HL-60 (cell line): ENCODE measurements at places on chromosomes 7 and 10.

- peak; percentile 5 for DNase-seq
These were observed 352.0 kb downstream of the PCLO start for GRCh38 chr7:82810558-82811259.

- no peak for DNase-seq
These were observed 41.1 kb upstream of the NUPR2 start for GRCh38 chr7:56157238-56157790.

GRCh38 chr10:114370199-114370598 lies 34.1 kb downstream of the AFAP1L2 start:
- no peak for DNase-seq

DNA sequence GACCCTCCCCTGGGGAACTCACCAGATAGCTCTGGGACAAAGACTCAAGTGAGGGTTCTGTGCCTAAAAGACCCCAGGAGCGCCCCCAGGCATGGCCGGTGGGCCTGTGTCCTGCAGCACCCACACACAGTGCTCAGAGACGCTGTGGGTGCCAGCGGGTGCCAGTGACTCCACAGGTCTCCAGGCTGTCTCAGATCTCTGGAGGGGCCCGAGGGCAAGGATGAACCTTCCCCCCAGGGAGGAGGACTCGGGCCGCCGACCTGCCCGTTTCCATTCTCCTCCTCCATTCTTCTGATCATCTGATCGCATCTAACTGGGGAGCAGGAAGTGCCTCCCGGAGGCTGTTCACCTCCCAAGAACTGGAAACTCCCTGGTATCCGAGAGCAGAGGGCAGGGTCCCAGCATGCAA lies 980 bp downstream of the ADAM8 start:
- DNase-seq: no peak

GRCh38 chr10:127813290-127813689 lies 76.3 kb downstream of the FOXI2 start:
- no peak for DNase-seq

- no peak for DNase-seq
These were observed 317.2 kb upstream of the FZD8 start for GRCh38 chr10:35959252-35959651.

DNA sequence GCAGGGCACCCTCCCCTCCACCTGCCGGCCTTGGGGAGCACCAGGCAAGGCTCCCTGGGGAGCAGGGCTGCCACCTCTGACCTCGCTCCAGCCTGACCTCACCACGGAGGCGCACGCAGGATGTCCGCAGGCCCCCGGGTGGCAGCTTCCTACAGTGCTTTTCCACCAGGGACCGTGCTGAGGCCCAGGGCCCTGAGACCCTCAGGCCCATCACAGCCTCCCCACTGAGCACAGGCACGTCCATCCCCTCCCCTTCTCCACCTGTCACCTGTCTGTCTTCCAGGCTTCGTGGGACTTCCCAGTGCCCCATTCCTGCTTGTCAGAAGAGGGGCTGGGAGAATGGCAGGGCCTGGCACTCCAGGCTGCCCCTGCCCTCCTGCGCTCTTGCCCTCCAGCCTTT lies 90.1 kb downstream of the LHPP start:
- no peak for DNase-seq

GRCh38 chr10:128626397-128627000 lies 500.3 kb upstream of the MKI67 start:
- DNase-seq: no peak

GRCh38 chr7:143245123-143245522 lies 18.1 kb upstream of the GSTK1 start:
- no peak for DNase-seq

- no peak for DNase-seq
These were observed 30.3 kb downstream of the TRIM8 start for GRCh38 chr10:102674566-102674965.

DNA sequence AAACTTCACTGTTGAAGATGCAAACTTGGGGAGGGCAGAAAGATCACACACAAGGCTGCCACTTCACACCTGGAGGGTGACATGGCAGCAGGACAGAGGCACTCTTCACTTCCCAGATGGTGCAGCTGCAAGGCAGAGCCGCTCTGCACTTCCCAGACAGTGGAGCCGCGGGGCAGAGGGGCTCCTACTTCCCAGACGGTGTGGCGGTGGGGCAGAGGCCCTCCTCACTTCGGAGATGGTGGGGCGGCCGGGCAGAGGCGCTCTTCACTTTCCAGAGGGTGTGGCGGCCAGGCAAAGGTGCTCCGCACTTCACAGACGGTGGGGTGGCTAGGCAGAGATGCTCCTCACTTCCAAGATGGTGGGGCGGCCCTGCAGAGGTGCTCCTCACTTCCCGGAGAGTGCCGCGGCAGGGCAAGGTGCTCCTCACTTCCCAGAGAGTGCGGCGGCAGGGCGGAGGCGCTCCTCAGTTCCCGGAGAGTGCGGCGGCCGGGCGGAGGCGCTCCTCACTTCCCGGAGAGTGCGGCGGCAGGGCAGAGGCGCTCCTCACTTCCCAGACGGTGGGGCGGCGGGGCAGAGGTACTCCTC lies 58.3 kb upstream of the PPP1R9A start:
- no peak for DNase-seq

GRCh38 chr10:132347211-132347930 lies 15.4 kb downstream of the LRRC27 start:
- no peak for DNase-seq

DNA sequence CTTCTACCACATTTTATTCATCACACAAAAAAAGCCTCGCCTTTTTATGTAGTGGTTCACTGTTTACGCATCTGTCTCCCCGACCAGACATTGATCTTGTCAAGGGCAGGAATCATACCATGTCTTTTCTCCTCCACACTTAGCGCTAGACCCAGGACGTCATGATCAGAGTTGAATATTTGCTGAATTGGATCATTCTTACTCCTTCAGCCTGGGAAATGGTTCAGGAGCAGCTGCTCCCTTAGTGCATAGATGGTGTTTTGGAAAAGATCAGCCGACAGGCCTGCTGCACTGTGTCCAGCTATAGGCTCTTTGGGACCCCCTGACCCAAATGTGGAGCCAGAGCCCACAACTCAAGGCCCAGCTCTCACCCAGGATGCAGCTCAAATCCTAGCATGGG lies 249.1 kb upstream of the TMEM72 start:
- no peak for DNase-seq

- DNase-seq: no peak
These were observed 201.3 kb downstream of the SEMA3E start for GRCh38 chr7:83447681-83448080.

- DNase-seq: no peak
These were observed 56.3 kb downstream of the ZMIZ1 start for GRCh38 chr10:79125092-79125491.

GRCh38 chr7:93778384-93778783 lies 112.2 kb downstream of the TFPI2 start:
- no peak for DNase-seq

- DNase-seq: no peak
These were observed 94.6 kb upstream of the ANLN start for GRCh38 chr7:36295090-36295489.

GRCh38 chr10:70880077-70880534 lies 8.3 kb downstream of the PCBD1 start:
- peak; percentile 69 for DNase-seq

- no peak for DNase-seq
These were observed 26.8 kb downstream of the DPCD start for GRCh38 chr10:101614663-101615524.

- DNase-seq: no peak
These were observed 802 bp upstream of the CDK6 start for GRCh38 chr7:92837000-92837749.

DNA sequence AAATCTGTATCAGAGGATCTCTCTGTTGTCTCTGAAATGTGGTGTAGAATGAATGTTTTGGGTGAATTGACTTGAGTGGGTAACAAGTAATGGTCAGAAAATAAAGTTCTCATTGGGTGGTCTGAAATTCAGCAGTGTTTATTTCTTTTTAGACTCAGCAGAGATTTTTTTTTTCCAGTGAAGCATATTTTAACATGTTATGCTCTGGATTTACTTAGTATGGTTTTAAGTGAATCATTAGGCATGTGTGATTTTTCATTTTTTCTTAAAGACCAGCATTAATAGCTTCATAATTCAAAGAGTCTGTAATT lies 63.5 kb downstream of the REEP3 start:
- no peak for DNase-seq

DNA sequence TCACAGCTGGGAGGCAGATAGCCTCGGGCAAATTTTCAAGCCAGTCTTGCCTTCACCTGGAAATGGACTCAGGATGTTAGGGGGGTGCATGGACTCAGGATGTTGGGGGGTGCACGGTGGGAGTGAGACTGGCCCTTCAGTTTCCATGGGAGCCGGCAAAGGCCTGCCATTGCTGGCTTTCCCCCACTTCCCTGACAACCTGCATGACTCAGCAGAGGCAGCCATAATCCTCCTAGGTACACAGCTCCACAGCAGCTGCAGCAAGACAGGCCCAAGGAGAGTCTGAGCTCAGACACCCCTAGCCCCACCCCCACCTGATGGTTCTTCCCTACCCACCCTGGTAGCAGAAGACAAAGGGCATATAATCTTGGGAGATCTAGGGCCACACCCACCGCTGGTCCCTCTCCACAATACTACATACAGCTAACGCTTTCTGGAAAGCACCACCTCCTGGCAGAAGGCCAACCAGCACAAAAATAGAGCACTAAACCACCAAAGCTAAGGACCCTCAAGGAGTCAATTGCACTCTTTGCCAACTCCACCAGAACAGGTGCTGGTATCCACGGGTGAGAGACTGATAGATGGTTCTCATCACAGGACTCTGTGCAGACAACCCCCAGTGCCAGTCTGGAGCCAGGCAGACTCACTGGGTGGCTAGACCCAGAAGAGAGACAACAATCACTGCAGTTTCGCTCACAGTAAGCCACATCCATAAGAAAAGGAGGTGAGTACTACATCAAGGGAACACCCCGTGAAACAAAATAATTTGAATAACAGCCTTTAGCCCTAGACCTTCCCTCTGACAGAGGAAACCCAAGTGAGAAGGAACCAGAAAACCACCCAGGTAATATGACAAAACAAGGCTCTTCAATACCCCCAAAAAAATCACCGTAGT lies 18.3 kb downstream of the C7orf25 start:
- no peak for DNase-seq

DNA sequence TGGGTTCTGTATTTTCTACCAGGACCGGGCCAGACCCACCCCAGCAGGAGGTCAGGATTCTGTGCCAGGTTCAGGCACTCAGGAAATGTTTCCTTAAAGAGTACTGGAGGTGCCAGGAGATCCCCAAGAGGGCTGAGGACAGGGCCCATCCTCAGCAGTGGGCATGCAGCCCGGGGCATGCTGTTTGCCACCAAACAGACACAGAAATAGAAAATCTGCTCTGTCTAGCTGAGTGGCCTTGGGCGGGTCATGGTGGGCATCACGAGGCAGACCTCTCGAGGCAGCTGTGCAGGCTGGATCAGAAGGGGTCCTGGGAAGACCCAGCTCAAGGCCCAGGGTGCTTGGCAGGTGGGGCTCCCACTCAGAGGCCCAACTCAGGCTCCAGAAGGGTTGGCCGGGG lies 105.0 kb downstream of the FAM53B start:
- DNase-seq: no peak

GRCh38 chr7:103797647-103798307 lies 191.7 kb downstream of the RELN start:
- DNase-seq: no peak

GRCh38 chr10:110493832-110494426 lies 3.8 kb upstream of the DUSP5 start:
- no peak for DNase-seq

DNA sequence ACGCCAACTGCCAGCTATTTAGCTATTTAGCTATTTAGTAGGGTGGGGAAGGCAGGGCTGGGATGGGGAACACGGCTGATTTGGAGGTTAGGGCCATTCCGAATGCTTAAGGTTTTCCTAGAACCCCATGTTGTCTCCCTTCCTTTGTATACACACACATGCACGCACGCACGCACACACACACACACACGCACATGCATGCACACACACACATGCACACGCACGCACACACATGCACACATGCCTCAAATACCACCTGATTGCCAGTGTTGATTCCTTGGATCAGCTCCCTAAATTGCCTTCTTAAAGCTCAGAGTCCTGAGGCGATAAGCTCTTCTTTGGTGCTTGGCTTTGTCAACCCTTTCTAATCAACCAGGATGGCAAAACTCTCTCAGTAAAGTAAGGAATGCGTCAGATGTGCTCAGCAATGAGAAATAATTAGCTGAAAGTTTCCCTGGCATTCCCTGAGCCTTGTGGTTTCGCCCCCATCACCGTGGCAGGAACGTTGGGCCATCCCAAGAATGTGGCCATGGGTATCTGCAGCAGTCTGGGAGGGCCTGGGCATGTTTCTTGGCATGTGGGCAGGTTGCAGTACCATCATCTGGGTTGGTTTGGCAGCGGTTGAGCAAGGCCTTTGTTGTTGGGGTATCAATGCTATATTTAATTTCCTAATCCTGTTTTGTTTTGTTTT lies 305.6 kb downstream of the LRMDA start:
- no peak for DNase-seq

DNA sequence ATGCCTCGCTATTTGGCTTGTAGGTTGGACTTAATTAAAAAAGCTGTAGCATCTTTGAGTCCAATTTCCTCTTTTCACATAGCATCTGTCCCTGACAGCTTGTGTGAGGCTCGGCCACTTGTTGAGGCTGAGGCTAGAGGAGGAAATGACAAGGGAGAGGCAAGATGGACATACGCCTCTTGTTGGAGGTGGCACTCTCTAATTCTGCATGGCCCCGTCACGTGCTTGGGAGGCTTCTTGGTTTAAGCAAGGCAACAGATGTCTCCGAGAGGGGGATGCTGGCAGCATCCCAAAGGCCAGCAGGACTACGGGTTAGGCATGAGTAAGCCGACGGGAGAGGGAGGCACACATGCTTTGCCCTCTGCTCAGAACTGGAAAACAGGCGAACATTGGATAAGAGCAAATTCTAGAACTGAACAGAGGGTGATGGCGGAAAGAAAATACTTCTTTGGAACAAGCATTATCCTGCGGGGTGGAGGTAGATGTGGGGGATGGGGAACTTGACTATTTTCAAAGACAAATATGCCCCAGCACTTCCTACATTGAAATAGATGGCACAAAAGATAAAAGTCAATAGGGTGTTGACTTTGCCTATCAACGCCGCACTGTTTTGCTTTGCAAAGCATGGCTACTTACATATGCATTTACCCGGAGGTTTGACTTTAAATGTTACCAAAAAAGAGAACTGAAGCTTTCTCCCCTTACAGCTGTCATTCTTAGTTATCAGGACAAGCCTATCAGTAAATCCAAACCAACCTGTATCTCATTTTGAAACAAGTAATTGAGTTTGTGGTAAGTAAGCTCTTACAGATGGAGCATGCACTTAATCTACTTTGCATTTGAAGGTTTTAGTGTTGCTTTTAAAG lies 94.8 kb downstream of the CHN2 start:
- DNase-seq: peak; percentile 66

- no peak for DNase-seq
These were observed 121.6 kb upstream of the KAT6B start for GRCh38 chr10:74704629-74705357.

DNA sequence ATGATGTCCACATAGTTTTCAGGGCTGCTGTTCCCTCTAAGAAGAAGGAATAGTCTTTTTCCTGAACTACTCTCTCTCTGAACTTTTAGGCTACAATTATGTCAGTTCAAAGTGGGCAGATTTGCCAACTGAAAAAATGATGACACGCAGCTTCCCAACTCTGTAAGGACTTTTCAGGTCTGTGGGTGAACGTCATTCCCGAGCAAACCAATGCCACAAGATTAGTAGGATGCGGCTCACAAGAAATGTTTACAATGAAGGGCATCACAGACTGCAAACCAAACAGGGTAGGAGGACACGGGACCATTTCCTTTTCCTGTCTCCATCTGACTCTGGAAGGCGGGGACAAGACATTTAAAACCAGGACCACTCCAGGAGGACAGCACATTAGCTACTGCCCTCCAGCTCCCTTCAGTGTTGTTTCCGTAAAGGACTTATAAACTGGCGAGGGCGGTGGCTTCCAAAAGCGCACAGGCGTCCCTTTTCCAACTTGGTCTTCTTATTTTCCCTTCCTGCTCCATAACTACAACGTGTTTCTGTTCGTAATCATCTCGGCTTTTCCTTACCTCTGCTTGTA lies 539 bp upstream of the MKLN1 start:
- DNase-seq: peak; percentile 11
